Stimulated activated CD4-positive, alpha-beta T cell treated with anti-CD3 and anti-CD28 coated beads, TNF-alpha, amount 100 ng/mL, for 4 hours (primary cell): ENCODE measurements at places on chromosomes 16 and 17.

DNA sequence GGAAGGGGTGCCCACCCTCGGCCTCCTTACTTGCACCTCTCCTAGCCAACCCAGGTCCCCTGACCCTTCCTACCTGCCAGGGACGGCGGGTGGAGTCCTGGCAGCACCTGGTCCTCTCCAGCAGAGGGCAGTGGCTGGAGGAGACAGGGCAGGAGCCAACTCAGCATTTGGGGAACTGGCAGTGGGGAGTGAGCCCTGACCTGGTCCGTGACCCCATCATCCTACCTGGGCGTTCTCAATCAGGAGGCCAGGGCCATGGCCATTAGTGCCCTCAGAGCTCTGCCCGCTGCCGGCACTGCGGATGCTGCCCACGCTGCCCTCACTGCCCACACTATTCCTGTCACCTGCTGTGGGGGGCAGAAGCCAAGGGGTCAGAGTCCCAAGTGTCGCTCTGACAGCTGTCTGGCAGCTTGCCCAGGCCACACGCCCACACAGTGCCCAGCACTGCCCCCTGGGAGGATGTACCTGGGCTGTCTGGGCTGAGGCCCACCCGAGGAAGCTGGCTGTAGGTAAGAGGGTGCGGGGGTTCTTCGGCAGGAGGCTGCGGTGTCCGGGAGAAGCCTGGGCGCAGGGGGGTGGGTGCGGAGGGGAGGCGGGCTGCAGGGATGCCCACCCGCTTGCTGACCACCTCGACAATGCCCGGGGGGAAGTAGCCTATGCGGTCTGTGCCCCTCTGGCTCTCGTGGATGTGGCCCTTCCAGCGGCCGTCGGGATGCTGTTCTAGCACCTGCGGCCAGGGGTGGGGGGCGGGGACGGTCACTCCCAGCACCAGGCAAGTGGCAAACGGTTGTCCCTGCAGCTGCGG is 10.8 kb downstream of the CASKIN2 start:
- no peak for DNase-seq

- no peak for DNase-seq
These were observed 6.3 kb downstream of the KRT24 start for GRCh38 chr17:40697297-40697696.

GRCh38 chr16:67708368-67708771 is 10.7 kb downstream of the GFOD2 start:
- DNase-seq = no peak

GRCh38 chr16:88403794-88404581 is 21.2 kb downstream of the ZNF469 start:
- DNase-seq = no peak

DNA sequence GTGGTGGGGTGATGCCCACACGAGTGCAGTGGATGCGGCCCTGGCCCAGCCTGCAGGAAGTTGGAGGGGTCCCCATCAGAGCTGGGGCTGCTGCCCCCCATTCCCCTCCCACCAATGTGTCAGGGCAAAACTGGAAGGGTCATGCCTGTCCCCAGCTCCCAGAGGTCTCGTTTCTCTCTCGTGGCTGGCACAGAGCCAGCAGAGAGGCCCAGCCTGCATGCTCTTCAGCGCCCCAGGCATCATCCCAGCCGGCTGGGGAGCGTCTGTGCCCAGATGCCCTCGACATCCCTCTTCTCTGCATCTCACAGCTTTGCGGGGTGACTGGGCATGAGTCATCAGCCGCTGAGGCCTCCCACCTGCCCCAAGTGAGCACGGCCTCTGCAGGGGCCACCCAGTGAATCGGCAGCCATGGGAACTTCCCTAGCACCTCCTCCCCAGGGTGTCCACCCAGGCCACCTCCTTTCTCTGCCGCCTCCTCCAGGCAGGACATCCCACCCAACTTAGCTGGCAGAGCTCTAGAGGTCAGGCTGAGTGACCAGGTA is 9.8 kb upstream of the CSNK1D start:
- DNase-seq = no peak

GRCh38 chr16:86261379-86261778 is 248.9 kb upstream of the FOXF1 start:
- DNase-seq = no peak

DNA sequence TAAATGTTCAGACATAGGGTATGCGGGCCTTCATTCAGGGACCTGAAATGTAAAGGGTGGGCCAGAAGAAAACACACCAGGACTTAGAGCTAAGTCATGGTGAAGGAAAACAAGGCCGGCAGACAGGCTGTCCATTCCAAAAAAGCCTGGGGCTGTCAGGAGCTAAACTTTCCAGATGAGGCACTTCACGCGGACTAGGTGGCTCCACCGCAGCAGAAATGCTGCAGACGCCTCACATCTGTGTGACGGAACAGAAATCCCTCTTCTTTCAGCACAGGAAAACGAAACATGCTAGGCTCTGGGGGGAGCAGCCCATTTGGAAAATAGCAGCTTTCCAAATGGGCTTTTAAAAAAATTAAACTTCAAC is 88.7 kb downstream of the HS3ST3A1 start:
- no peak for DNase-seq

GRCh38 chr16:80720804-80721371 is 83.5 kb downstream of the CDYL2 start:
- DNase-seq = no peak

- no peak for DNase-seq
These were observed 26.6 kb downstream of the N4BP1 start for GRCh38 chr16:48583075-48584065.

DNA sequence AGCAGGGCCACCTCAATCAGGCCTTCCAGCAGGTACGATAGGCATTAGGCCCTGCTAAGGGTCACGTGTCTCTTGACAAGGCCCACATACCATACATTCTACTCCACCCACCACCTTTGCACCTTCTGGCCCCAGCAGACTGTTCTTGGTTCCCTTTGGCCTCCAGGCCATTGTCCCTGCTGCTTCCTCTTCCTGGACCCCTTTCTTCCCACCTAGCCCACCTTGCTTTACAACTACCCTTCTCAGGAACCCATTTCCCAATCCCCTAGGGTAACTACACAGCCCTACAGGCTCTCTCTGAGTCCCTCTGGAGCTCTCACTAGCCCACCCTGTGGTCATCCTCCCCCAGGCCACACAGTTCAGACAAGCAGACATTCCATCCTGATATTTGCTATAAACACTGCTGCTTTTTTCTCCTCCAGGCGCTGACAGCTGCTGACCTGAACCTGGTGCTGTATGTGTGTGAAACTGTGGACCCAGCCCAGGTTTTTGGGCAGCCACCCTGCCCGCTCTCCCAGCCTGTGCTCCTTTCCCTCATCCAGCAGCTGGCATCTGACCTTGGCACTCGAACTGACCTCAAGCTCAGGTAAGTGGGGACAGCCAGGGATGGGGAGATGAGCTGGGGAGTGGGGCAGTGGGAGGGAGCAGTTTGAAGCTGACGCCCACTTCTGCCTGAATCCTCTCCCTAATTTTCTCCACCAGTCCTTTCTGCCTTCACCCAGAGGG is 1.4 kb upstream of the NRN1L start:
- no peak for DNase-seq

DNA sequence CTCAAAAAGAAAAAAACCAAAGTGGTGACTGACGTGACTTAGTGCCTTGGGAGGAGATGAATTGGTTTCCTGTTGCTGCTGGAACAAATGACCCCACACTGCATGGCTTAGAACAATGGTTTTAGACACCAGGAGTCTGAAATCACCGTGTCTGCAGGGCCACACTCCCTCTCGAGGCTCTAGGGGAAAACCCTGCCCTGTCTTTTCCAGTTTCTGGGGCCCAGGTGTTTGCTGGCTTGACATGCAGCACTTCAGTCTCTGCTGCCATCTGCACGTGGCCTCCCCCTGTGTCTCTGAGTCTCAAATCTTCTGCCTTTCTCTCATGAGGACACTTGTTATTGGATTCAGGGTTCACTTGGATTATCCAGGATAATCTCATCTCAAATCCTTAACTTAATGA is 323.8 kb upstream of the TNRC6C start:
- no peak for DNase-seq

- no peak for DNase-seq
These were observed 805 bp upstream of the ORAI3 start for GRCh38 chr16:30947859-30948666.
